Right hindlimb (tissue), 1 donor: ENCODE measurements at places on chromosomes 16 and 17.

DNA sequence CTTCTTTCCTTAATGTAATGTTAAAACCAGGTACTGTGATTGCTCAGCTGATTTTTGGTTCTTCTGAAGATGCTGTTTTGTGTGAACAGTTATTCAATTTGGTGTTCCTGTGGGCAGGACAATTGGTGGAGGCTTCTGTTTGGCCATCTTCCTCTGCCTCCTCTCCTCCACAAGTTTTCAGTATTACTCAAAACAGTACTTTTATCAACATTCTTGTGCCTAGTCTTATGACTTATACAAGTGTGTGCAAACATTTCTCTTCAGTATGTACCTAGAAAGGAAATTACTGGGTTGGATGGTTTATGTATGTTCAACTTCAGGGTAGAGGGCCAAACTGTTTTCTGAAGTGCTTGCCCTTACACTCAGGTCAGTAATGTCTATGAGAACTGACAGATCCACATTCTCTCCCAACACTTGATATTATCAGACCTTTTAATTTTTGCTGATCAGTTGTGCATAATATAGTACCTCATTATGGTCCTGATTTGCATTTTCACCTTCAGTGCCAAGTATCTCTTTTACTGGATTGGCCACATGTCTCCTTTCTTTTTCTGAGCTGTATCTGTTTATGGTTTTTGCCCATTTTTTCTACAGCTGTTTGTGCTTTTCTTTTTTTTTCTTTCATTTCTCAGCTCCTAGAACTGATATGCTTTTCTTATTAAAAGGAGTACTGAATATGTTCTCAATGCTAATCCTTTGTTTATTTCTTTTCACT is 50.9 kb downstream of the ERCC4 start:
- DNase-seq = no peak

GRCh38 chr17:48003417-48004151 is 32.7 kb downstream of the CDK5RAP3 start:
- DNase-seq = peak; percentile 33

DNA sequence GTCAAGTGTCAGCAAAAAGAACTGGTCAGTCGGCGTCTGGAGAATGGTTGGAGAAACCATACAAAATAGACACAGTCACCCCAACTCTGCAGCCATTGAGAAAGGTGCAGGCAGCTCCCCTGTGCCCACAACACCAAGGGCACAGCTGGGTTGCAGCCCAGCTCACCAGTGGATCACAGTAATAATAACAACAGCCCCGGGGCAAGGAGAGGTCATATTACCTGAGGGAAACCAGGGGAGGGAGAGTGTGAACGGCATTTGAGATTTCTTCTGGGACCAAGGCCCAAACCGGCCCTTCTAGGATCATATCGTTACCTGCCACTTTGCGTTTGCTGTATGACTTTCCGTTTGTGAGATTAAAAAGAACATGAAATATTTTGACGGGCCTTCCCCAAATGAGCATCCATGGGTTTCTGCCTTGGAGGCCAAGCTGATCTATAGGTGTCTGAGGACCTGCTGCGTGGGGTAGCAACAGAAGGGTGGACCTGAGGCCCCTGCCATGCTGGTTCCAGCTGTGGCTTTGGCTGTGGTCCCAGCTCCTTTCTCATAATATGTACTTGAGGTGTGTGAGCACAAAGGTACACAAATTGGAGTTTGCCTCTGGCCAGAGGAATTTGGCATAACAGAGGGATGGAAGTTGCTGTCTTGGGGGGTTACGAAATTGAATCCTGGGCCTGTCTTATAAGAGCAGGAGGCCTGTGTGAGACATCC is 154.6 kb downstream of the CMIP start:
- DNase-seq = no peak

GRCh38 chr16:31348579-31348978 is 6.4 kb upstream of the ITGAX start:
- DNase-seq = no peak

DNA sequence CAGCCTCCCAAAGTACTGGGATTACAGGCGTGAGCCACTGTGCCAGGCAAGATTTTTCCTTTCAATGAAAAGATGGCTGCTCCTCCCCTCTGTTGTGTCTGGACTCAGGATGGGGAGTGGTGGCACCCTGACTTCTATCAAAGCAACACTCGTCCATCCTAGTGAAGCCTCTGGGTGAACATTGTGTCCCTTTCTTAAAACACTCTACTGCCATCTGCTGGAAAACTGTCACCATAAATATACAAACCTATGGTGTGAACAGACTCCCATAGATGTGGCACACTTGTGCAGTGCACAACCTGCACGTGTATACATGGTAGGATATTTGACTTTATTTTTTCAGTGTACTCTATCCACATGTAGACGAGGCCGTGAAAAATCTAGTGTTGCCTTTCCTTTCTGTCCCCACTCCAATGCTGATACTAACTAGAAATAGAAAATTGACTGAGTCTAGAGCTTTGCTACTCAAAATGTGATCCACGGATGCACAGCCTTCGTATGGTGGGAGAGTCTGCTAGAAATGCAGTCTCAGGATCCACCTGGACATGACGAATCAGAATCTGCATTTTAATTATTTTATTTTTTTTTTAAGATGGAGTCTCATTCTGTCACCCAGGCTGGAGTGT is 55.9 kb upstream of the PLCG2 start:
- DNase-seq = no peak

DNA sequence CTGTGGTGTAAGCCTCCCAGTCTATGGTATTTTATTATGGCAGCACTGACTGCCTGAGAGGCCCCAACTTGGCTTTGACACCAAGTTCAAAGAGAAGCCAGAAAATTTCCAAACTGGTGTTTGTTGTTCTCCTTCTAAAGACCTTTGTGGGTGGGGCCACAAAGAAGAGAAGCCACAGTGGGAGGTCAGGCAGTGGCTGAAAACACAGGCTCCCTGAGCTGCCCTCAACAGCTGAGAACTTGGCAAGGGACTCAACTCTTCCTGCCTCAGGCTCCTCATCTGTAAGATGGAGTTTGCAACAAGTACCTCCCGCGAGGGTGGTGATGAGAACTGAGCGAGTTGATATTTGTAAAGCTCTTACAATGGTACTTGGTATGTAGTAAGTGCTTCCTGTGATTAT is 18.2 kb downstream of the CES5A start:
- DNase-seq = no peak

DNA sequence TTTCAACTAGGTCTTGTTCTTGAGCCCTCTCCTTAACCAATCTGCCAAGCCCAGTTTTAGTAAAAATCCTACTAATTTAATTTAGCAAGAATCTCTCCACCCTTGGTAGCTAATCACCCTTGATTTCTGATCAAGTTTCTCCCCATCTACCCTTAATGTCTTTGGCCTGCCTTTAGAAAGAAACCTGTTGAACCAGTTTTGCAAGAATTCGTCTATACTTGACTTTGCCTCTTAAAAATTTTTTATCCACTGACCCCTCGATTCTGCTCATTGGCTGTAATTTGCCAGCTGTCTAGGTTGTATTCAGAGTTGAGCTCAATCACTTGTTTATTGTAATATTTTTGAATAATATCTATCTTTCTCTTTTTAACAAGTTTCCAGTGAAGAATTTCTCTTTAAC is 1138.5 kb downstream of the CDH11 start:
- DNase-seq = no peak

GRCh38 chr17:1022278-1023024 is 25.5 kb downstream of the TIMM22 start:
- peak; percentile 88 for DNase-seq

- DNase-seq = no peak
Measured at GRCh38 chr17:15348021-15348420, 6.6 kb upstream of the TEKT3 start.

GRCh38 chr16:82184213-82184612 is 14.2 kb upstream of the MPHOSPH6 start:
- DNase-seq = no peak

DNA sequence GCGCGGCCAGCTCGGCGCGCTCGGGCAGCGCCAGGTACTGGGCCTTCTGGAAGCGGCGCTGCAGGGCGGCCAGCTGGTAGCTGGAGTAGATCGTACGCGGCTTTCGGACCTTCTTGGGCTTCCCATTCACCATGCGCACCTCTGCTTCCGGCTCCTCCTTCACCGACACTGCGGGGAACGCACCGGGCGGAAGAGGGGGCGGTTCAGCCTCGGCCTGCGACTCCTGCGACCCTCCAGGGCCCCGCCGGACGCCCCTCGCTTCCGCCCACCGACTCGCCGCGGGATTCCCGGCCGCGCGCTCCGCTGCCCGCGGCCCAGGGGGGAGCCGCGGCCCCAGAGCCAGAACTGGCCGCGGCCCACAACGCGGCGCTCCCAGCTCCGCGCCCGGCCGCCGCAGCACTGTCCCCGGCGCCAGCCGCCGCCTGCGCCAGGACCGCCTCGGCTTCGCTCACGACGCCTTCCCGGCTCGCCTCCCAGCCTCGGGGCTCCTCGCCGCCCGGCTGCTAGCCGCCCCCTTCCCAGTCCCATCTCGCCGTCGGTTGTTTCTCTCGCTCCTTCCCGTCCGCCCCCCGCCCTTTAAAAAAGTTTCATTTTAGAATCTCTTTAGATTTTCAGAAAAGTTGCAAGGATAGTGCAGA is 1.5 kb downstream of the DLX3 start:
- DNase-seq = no peak

GRCh38 chr16:22284637-22285036 is 12.6 kb upstream of the POLR3E start:
- DNase-seq = no peak

- DNase-seq = no peak
Measured at GRCh38 chr17:77721846-77722160, 236.7 kb upstream of the TNRC6C start.

DNA sequence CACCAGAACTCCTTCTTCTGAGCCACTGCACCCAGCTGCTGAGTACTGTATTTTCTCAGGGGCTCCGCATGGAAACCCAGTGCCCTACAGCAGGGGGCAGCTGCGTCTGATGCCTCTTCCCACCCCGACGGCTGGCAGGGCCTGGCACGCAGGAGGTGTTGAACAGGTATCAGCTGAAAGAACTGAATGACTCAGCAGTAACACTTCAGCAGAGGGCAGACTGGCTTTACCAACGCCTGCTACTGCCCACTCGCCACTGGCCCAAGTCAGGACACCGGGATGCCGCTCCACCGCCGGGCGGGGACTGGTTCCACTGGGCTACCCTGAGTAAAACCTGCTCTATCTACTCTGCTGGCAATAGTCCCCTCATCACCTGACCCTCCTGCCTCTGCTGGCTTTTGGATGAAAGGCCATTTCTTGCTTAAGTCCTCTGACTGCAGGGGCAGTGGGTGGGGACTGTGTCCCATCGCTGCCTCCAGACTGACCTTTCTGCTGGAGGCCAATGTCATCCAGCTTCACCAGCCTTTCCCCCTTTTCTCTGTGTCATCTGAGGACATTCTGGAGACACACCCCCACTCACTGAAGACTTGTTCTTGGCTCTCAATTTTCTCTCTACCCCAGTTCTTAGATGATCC is 100.4 kb upstream of the FA2H start:
- DNase-seq = no peak
